8988T (cell line): ENCODE measurements at places on chromosomes 5 and 9.

GRCh38 chr9:68749579-68750159 is 44.6 kb downstream of the PIP5K1B start:
- no peak for DNase-seq

DNA sequence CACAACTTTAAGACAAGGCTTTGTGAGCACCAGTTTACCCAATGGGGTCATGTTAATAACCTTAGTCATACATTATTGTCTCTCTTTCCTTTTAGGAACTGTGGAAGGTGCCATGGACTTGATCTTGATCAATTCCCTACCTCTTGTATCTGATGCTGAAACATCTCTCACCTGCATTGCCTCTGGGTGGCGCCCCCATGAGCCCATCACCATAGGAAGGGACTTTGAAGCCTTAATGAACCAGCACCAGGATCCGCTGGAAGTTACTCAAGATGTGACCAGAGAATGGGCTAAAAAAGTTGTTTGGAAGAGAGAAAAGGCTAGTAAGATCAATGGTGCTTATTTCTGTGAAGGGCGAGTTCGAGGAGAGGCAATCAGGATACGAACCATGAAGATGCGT is 48.7 kb downstream of the TEK start:
- no peak for DNase-seq

DNA sequence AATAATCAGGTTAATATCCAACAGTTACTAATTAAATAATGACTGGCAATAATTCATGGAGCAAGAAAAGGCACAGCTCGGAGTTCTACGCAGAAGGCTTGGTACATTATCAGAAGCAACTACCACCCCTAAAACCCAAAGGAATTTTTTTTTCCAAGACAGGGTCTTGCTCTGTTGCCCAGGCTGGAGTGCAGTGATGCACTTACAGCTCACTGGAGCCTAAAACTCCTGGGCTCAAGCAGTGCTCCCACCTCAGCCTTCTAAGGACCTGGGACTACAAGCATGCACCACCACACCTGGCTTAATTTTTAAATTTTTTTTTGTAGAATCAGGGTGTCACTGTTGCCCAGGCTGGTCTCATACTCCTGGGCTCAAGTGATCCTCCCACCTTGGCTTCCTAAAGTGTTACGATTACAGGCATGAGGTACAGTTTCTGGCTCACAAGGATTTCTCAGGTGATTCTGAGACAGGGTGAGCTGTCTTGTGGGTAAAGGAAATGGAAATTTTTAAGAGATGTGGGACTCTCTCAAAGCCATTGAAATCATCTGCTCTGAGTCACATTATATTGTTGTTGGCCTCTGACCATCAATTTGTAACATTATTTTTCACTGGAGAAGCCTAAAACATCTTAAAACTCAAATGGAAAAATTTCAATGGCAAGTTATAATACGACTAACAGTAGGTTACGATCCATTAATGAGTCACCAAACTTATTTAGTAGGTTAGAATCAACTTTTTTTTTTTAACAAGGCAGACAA is 19.7 kb upstream of the HSDL2 start:
- DNase-seq, result no peak

GRCh38 chr9:76808636-76809035 is 44.4 kb downstream of the PCA3 start:
- no peak for DNase-seq

DNA sequence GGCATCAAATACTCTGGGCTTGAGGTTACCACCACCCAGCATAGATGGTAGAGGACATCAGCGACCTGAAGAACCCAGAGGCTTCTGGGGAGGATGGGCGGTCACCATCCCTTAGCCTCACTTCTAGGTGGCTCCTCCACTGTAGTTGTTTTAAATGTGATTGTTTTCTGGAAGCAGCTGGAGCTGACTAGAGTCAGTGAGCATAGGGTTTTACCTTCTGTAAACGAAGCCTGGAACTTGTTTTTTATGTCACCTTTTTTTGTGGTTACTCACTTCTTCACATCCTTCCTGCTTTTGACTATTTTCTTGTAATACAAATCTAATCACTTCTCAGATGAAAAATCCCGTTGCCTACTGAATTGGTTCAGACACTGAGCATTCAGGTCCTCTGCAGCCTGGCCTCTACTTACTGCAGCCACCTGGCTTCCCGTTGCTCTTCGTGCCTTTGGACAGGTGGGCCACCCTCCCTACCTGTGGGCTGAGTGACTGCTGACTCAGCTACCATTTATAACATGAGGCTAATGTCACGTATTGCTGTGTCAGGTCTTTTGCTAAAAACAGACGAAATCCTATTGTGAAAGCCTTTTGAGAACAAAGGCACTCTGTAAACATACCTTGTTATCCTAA is 167.8 kb downstream of the MAN2A1 start:
- no peak for DNase-seq

DNA sequence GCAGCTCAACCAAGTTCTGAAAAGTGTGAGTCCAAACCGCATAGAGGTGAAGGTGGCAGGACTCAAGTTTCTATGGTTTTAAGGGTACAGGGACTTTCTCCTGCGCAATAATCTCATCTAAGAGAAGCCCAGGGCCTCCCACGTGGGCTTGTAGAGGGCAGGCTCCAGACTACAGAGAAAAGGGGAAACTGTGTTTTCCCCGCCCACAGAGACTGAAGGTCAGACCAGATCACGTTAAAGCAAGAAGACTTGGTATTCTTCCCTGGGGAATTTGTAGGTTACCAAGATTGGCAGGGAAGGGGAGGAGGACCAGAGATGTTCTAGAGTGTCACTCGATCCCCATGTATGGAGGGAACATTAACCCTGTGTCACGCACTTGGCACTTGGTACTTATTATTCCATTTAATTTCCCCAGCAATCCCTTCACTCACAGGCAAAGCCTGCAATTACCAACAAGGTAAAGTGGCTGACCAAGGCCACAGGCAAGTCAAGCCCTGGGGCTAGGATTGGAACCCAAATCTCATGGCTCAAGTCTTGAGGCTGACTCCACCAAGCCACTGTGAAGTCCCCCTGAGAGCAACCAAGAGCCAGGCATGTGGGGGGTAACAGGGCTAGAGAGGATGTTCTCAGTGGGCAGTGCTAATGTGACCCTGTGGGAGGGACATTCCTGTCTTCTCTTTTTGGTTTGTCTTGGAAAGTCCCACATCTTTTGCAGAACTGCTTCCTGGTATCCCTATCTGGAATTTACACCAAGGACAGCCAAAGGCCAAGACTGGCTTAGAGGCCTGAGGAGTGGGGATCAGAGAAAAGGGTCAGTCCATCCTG is 18.3 kb upstream of the NEK6 start:
- DNase-seq, result no peak
